ENCODE measurements at places on chromosomes 5 and 9. TPM values are rescaled to one million over a fixed set of nuclear protein-coding genes. Genes with fewer than 3 reads are reported as not detected.

DNA sequence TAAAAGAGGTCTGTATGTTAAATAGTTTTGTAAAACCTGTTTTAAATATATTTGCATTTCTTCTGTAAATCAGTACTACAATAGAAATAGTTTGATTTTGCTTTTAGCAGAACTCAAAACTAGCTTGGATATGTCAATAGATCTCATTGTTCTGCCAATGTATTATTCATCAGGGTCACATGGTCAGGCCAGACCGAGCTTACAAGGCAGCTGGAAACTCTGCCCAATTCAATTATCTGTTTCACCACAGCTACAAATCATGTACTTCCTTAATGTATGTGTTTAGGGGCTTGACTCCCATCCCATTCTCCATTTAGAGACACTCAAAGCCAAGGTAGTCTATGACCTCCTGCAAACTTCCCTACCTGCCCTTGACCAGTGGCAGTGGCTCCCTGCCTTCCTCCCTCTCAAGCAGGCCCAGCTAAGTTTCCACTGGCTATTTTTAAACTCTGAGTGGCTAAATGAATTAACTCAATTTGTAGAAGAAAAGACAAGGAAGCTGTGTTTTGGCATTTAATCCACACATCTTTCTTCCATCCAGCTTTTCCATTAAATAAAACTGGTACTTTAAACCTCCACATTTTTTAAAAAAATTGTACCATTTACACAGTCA lies 46.4 kb upstream of the SELENOP start:
- peak; percentile 44 for DNase-seq

GRCh38 chr9:28607843-28608242 lies 1034.6 kb upstream of the C9orf72 start:
- DNase-seq, result no peak

DNA sequence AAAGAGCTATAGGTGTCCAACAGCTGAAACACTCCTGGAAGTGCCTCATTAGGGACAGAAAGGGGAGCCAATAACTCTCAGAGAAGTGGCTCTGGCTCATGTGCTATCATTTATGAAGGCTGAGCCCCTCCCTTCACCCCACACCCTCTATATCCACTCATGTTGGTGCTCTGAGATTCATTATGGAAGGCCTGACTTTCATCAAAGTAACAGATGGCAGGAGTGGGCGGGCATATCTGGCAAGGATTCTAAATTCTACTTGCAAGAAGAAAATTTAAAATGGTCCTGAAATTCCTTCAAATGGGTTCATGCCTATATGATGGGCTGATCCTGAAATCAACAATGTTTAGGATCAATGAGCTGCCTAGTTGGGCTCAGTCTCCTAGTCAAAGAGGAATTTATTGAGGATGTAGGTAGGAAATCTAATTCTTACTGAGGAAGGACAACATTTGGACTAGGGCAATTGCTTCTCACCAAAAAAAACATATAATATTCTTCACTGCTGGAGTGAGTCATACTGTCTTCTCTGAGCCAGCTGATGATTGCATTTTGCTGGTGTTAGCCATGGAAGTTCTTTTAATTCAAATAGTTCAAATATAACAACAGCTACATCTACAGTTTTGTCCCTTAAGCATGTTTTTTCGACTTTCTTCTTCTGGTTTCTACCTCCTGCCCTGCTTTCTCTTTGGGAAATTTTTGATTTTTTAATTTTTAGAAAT lies 23.5 kb downstream of the NMRK1 start:
- DNase-seq, result no peak

DNA sequence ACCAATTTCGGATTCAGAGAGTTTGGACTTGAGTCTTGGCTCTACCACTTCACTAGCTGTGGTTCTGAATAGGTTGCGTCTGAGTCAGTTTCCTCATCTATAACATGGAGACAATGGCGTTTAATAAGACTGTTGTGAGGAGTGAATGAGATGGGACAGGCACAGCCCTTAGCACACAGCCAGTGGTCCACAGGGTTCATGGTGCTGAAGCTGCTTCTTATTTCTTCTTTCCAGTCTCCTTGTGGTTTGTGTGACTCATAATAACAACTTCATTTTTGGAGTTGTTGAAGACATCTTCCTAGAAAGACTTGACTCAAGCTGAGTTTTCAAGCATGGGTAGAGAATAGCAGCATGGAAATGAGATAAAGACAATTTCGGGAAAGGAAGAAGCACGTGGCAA lies 172.6 kb upstream of the PPP2R2B start:
- no peak for DNase-seq

GRCh38 chr9:84697509-84698114 lies 28.1 kb downstream of the NTRK2 start:
- DNase-seq, result peak; percentile 92

DNA sequence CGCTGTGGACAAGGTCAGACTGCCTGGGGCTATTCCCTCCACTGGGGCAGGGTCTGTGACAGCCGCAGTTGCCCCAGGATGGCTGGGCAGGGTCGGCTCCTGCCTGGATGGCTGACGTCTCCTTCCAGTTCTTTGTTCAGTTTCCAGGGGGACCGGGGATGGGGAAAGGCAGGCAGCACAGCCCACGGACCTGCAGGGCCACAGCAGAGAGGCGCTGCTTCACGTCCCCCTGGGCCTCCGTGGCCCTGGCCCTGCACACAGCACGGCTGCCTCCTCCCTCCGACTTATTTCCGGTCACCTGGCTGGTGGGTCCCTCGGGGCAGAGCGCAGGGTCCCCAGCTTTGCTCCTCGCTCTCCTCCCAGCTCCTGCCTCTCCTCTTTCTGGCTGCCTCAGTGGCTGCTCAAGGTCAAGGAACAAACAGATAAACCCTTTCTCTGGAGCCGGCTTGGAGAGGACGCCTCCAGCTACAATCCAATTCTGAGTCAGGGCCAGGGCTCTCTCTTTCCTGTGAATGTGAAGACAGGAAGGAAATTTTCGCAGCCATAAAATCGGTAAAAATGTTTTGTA lies 169.7 kb downstream of the C9orf50 start:
- DNase-seq, result no peak

DNA sequence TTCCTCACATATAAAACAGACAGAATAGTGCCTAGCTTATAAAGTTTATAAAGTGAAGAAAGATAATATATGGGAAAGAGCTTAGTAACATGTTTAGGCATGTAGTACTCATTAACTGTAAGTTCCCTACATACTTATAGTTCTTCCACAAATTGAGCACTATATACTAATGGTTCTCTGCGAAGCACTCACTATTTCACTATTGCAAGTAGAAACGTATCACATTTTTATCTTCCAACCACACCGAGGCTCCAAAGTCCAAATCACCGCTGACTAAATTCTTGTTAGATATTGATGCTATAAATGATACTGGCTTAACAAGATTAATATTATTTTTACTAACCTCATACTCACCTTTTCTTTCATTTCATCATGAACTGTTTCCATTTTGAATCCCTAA lies 61.0 kb downstream of the FBXW11 start:
- no peak for DNase-seq

GRCh38 chr5:158387499-158387898 lies 528.6 kb upstream of the CLINT1 start:
- no peak for DNase-seq

Gene TNC
- 27.1 TPM for total RNA-seq

Gene OR13C9
- total RNA-seq, result not detected

Gene SLC6A7
- not detected for total RNA-seq

Gene SLC34A1
- total RNA-seq, result 0.12 TPM

Gene MYMK
- total RNA-seq, result not detected

Gene ATG12
- 52.7 TPM for total RNA-seq

Gene GDA
- 0.46 TPM for total RNA-seq

Gene TTLL11
- total RNA-seq, result 14.6 TPM

Gene DEPDC1B
- total RNA-seq, result 0.49 TPM

Gene NRG2
- 8.7 TPM for total RNA-seq

Gene RHOBTB3
- 16.7 TPM for total RNA-seq

All from lower leg skin (tissue), 4 donors.